ENCODE measurements at places on chromosomes 7 and 10. TPM values are rescaled to one million over a fixed set of nuclear protein-coding genes. Genes with fewer than 3 reads are reported as not detected.

The COPG2 gene
- total RNA-seq, result 8.4 TPM

The CNTNAP2 gene
- total RNA-seq, result not detected

The PALD1 gene
- total RNA-seq, result 1.2 TPM

The C7orf57 gene
- 0.21 TPM for total RNA-seq

The MALRD1 gene
- not detected for total RNA-seq

The SPDYE9 gene
- not detected for total RNA-seq

GRCh38 chr10:124685261-124685660 lies 58.9 kb downstream of the FAM53B start:
- peaks cover 63% of the 10 kb centered on the region for H3K4me1 ChIP-seq
- H3K36me3 ChIP-seq, result peaks cover 56% of the 10 kb centered on the region
- DNase-seq, result no peak
- H3K27ac ChIP-seq, result no peak overlapping the region
- no peaks in the 10 kb centered on the region for H3K27me3 ChIP-seq

GRCh38 chr7:158001621-158002320 lies 585.9 kb downstream of the PTPRN2 start:
- H3K27ac ChIP-seq, result no peak overlapping the region
- DNase-seq, result no peak
- no peak overlapping the region for H3K4me3 ChIP-seq

DNA sequence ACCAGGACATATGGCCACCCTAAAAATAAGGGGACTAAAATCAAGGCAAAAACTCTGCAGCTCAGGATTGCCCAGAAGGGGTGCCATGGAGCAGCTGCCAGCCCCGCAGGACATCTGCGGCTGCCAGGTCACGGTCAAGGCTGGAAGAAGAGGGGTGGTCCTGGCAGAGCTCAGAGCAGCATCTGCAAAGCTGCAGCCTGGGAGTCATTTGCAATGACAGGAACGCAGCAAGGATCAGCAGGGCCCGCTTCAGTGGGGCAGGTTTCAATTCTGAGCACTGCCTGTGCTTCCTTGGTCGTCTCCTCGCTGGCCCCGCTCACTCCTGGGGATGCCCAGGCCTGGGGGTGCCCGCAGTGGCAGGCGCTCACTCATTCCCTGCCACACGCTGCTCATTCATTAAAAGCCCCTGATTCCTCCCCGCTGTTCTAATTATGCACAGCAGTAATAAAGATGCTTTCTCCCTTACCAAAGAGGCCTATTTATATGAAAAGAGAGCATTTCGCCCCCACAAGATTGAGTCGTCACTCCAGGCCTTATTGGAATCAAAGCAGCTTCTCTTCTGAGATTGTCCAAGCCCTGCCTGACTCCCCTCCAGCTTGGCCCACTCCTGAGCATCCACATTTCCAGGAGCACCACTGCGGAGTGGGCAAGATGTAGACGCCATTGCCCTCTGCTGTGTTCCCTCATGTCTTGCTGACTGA lies 4.6 kb downstream of the HSPA12A start:
- H3K27me3 ChIP-seq, result peaks cover 60% of the 10 kb centered on the region
- no peaks in the 10 kb centered on the region for H3K36me3 ChIP-seq
- DNase-seq, result no peak
- no peak overlapping the region for H3K27ac ChIP-seq

DNA sequence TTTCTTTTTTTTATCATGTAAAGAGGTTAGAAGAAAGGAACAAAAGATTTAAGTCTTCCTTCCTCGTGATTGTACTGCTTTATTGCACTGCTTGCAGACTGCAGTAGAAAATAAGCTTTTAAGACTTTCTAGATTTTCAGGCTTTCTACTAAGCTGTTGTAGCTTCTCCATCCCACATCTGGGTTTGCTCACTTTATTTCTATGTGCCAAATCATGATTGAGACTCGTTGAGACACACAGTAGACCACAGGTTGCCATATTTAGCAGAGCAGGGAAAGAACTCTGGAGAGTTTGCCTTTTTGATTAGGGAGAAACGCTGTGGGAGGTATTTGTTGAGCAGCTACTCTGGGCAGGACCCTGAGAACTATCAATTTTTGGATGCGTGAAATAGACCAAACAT lies 89.2 kb upstream of the BTBD16 start:
- H3K4me3 ChIP-seq, result no peak overlapping the region
- H3K4me1 ChIP-seq, result no peaks in the 10 kb centered on the region
- H3K27ac ChIP-seq, result no peak overlapping the region
- DNase-seq, result no peak
- H3K27me3 ChIP-seq, result peaks cover 6% of the 10 kb centered on the region
- no peaks in the 10 kb centered on the region for H3K36me3 ChIP-seq

GRCh38 chr7:249989-250388 lies 40.0 kb upstream of the FOXL3 start:
- H3K27me3 ChIP-seq, result no peaks in the 10 kb centered on the region
- no peaks in the 10 kb centered on the region for H3K4me1 ChIP-seq
- DNase-seq, result no peak
- no peaks in the 10 kb centered on the region for H3K36me3 ChIP-seq

- no peak for DNase-seq
- no peak overlapping the region for H3K27ac ChIP-seq
- no peaks in the 10 kb centered on the region for H3K36me3 ChIP-seq
- no peaks in the 10 kb centered on the region for H3K4me1 ChIP-seq
- H3K27me3 ChIP-seq, result peaks cover 29% of the 10 kb centered on the region
Measured at GRCh38 chr10:90921906-90922305, 1.0 kb upstream of the ANKRD1 start.

DNA sequence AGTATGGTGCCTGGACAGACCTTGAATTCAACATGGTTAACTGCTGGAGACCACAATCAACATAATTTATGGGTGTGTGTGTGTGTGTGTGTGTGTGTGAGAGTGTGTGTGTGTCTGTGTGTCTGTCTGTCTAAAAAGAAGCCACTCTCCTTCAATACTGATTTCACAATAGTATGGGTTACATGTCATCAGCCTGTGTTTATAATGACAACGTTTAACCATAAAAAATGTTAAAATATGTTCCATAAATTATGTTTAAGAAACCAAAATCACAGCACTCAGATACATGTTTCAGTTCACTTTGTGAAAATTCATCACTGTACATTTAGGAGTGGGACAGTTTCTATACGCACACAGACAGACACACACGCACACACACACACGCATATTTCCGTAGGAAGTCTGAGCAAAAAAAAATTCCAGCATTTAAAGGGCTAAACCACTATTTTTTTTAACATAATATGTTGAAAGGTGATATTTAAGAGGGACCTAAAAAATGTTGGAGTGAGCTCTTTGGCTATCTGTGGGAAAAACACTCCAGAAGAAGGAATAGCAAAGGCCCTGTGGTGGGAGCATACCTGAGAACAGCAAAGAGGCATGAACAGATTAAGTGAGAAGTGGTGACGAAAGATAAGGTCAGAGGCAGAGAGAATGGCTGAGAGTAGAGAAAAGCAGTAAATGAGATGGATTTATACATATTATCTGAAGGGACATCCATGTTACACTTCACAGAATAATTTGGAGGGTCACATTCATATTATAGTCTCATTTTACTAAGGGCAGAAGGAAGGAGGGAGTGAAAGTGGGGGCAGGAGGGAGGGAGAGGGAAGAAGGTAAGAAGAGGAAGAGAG lies 10.9 kb downstream of the PDZD8 start:
- peaks cover 22% of the 10 kb centered on the region for H3K4me1 ChIP-seq
- no peak overlapping the region for H3K4me3 ChIP-seq
- no peak for DNase-seq
- H3K27ac ChIP-seq, result no peak overlapping the region

DNA sequence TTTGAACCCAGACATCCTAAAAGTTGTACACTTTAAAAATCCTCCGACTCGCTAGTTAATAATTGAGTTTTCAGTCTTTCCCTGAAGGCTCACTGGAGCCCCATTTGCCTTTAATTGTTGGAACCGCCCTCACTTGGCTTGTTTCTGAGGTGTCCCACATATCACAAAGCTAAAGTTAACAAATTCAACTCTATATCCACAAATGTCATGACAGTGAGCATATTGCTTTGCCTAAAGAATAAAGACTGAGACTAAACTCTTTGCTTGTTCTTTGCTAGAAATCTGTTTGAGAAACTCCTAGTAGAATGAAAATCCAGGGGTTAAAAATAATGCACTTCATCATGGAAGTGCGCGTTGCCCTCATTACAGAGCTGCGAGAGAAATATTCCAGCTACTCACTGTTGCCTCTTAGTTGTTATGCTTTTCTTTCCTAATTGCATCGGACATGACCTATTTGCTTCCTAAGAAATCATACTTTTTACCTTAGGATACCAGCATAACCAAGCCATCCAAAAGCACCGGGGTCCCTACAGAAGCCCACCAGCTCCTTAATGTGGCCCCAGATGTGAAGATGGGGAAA lies 752 bp downstream of the THSD7A start:
- no peak overlapping the region for H3K27ac ChIP-seq
- no peaks in the 10 kb centered on the region for H3K36me3 ChIP-seq
- H3K27me3 ChIP-seq, result peaks cover 42% of the 10 kb centered on the region
- H3K4me1 ChIP-seq, result peaks cover 7% of the 10 kb centered on the region

DNA sequence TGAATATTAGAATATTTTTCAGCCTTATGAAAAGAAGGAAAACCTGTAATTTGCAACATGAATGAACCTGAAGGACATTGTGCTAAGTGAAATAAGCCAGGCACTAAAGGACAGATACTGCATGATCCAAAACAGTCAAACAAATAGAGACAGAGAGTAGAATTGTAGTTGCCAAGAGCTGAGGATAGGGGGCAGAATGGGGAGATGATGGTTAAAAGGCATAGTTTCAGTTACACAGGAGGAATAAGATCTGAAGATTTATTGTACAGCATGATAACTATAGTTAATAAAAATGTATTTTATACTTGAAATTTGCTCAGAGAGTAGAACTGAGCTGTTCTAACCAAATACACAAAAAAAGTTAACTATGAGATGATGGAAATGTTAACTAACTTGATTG lies 149.0 kb upstream of the TMEM106B start:
- no peak overlapping the region for H3K4me3 ChIP-seq
- no peaks in the 10 kb centered on the region for H3K4me1 ChIP-seq
- DNase-seq, result no peak
- no peaks in the 10 kb centered on the region for H3K27me3 ChIP-seq
- H3K36me3 ChIP-seq, result no peaks in the 10 kb centered on the region

DNA sequence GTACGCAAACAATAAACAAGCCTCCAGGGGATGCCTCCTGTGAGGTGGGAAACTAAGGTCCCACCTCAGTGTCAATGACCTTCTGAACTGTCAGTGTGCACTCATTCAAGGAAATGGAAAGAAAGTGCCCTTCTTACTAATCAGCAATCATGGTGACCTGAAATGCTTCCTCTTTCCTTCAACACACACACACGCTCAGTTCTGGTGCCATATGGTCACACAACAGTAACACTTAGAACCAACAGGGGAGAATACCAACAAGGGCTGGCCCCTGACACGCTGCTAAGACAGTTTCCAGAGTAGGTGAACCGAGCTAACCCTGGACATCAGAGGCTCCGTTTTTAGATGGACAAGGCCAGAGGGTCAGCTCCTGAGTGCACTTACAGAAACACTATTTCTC lies 42.1 kb upstream of the EFCAB10 start:
- peaks cover 39% of the 10 kb centered on the region for H3K36me3 ChIP-seq
- H3K4me1 ChIP-seq, result no peaks in the 10 kb centered on the region
- no peaks in the 10 kb centered on the region for H3K27me3 ChIP-seq
- no peak overlapping the region for H3K27ac ChIP-seq
- H3K4me3 ChIP-seq, result no peak overlapping the region

- DNase-seq, result no peak
- no peaks in the 10 kb centered on the region for H3K27me3 ChIP-seq
- no peak overlapping the region for H3K27ac ChIP-seq
- no peaks in the 10 kb centered on the region for H3K4me1 ChIP-seq
- no peaks in the 10 kb centered on the region for H3K36me3 ChIP-seq
Measured at GRCh38 chr10:55311848-55312635, 511.0 kb upstream of the PCDH15 start.

Measured in activated CD4-positive, alpha-beta T cell treated with anti-CD3 and anti-CD28 coated beads, Interleukin-2, amount 10 ng/mL, durations not matched to agents 7 days and 5 days (primary cell).